Activated CD4-positive, CD25-positive, alpha-beta regulatory T cell treated with anti-CD3 and anti-CD28 coated beads, Interleukin-2, amount 50 U/mL, for 72 hours (primary cell): ENCODE measurements at places on chromosomes 5 and 9.

- no peak for DNase-seq
These were observed 60.9 kb upstream of the CD180 start for GRCh38 chr5:67257500-67257899.

- DNase-seq, result no peak
These were observed 287.9 kb upstream of the ZNF608 start for GRCh38 chr5:125034331-125034730.

DNA sequence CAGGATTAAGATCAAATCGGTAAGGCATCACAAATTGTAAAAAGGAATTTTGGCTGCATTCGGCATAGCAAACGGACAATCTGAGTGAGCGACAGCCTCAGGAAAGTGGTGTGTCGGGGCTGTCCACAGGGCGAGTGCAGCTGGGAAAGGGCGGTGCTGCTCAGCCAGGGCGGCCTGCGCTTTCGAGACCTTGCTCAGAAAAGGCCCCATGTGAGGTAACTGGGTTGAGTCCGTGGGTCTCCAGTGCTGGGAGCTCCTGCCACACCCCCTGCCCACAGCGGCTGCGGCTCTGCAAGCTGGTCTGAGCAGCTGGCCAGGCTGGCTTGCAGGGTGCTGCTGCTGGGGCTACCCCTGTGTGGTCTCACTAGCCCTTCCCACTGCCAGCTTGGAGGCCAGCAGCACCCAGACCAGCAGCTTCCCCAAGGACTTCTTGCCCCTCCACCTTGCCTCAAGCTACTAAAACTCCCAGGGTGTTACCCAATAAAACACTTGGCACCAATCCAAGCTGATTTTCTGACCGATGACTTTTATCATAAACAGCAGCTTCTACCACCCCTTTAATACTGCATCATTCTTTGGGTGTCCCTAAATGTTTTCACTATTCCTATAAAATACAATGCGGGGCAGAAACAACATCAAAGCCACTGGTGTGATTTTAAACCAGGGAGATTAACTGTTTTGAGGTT is 6.2 kb downstream of the SURF2 start:
- DNase-seq, result no peak

DNA sequence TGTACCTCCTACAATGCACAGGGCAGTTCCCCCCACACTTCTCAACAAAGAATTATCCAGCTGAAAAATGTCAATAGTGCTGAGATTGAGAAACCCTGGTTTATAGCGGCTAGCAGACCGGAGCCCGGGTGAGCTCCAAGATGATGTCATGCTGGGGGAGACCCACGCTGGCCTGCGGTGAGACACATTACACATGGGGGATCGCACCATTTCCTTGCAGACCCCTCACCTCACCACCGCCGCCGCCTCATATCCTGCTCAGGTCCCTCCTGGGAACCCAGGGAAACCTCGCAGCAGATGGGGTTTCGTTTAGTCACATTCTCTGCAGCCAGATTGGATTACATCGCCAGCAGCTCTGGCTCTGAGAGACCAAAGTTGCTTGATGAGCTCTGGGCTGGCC is 14.7 kb upstream of the TNC start:
- no peak for DNase-seq

- DNase-seq, result no peak
These were observed 1189.4 kb downstream of the EFNA5 start for GRCh38 chr5:106481374-106481773.

DNA sequence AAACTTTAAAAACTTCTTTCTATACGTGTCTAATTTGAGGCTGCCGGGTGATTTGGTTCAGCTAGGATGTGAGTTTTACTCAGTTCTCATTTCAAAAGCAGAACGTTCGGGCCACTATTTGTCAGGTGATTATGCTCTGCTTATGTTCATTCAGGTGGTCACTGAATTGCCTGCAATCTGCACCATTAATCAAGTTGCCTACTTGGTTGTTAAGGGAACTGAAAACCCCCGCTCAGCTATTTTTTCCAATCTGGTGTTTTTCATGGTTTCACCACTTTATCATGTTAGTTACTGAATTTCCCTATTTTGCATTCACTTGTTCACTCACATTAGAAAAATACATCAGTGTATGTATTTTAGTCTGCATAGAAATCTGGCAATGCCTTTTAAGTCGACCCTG is 523.0 kb downstream of the CSNK1G3 start:
- DNase-seq, result no peak

DNA sequence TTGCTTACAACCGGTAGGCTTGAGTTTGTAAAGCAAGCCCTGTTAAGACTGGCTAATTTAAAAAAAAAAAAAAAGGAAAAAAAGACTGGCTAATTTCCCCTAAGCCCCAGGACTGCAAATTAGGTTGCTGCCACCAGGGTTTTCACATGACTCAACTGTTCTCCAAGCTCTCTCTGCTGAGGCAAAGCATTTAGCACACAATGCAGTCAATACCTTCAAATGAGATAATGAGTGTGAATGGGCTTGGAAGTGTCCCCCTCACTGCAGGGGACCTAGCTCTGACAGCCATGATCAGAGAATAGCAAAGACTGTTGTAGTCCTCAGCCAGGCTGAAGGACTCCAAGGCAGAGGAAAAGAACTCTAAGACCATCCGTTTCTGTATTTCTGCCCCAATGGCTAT is 42.8 kb upstream of the ZSWIM6 start:
- DNase-seq, result no peak

- no peak for DNase-seq
These were observed 11.2 kb upstream of the OLFM1 start for GRCh38 chr9:135076143-135076875.

- DNase-seq, result no peak
These were observed 12.3 kb downstream of the LMAN2 start for GRCh38 chr5:177339107-177339638.

GRCh38 chr5:73201547-73202513 is 28.8 kb downstream of the TMEM174 start:
- DNase-seq, result peak; percentile 77

- DNase-seq, result no peak
These were observed 66.8 kb downstream of the TSPAN17 start for GRCh38 chr5:176714067-176714466.

DNA sequence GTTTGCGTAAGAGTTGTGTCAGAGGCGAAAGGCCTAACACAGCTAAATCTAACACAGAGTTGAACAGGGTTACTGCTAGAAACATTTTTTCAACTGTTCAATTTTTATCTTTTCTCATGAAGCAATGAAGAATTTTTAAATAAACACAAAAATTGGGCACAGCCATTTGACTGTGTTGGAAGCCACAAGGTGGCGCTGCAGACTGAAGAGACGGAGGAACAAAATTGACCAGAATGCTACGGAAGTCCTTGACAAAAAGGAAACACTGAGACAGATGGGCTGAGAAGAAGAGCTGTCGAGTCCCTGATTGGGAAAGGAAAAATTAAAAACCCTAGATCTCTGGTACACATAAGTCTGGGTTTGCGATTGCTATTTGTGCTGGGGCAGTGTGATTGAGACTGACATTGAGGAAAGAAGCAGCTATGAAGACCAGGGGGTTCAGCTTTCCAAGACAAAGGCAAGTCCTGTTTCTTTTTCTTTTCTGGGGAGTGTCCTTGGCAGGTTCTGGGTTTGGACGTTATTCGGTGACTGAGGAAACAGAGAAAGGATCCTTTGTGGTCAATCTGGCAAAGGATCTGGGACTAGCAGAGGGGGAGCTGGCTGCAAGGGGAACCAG is at the start of gene PCDHB9:
PCDHB9 (plus strand) TSS at position 265 of the 616 bp plus-strand sequence; CDS start at position 423, 158 bp downstream.
- DNase-seq, result no peak

- DNase-seq, result no peak
These were observed 123.4 kb upstream of the RETREG1 start for GRCh38 chr5:16740066-16740810.

GRCh38 chr5:45643056-45643455 is 53.1 kb downstream of the HCN1 start:
- DNase-seq, result no peak

GRCh38 chr5:74188351-74189105 is 452.0 kb downstream of the ENC1 start:
- no peak for DNase-seq

DNA sequence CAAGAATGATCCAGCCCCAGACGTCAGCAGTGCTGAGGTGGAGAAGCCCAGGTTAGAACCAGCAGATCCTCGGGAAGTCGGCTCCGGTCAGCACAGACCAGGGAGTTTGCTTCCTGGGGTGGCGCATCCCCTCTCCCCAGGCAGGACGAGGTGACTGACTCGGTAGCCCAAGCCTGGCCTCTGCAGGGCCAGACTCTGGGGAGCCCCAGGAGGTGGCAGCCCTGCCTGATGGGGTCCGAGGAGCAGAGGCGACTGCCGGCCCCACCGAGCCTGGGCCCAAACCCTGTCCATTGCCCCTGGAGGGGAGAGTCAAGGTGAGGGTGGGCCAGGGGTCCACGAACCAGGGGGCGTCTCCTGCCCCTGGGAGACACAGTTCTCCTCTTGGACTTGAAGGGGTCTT is 52.9 kb upstream of the SARDH start:
- DNase-seq, result no peak

- DNase-seq, result peak; percentile 69
These were observed 74.0 kb downstream of the UBAP1 start for GRCh38 chr9:34252670-34253459.

DNA sequence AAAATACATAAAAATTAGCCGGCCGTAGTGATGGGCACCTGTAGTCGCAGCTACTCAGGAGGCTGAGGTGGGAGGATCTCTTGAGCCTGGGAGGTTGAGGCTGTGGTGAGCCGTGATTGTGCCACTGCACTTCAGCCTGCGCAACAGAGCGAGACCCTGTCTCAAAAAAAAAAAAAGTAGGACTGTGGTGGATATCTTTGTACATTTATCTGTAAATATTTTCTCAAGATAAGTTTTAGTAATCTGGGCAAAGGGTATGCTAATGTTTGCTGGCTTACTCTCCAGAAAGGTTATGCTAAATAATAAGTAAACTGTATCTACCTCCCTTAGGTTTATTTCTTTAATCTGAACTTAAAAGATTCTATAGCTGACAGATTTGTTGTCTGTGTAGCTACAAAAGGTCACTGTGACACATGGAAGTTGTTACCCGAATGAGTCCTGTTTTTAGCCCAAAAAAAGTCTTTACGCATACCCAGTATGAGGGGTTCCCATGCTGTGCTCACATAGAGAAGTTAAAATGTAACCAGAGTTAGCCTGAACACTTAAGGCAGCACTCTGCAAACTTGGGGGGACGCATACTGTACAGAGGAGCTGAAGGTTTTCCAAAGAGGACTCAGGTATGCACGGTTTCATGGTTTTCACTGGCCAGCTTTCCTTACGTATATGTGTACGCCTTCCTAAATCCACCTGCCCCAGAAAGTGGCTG is 206.3 kb downstream of the PBX3 start:
- no peak for DNase-seq
